ENCODE measurements at places on chromosomes 16 and 17.
A peak's percentile ranks its signal among the peaks of the same experiment; 100 is the strongest.

DNA sequence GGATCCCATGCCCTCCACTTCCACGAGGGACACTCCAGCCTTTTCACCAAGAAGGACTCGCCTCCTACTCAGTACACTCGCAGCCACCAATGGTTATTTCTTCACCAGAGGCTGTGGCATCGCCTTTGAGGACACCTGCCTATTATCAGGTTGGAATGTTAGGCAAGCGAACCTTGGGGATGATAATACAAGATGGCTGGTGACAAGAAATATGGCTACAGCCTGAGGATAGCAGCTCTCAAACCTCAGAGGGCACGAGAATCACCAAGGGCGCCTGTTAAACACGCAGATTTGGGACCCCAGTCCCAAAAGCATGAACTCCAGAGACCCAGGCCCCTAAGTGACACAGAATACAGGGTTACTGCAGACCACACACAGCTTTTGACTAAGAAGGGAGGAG, 58.1 kb downstream of the CYTH1 start:
- no peak for DNase-seq

- no peak for DNase-seq
Measured at GRCh38 chr17:35725802-35726126, 5.7 kb upstream of the RASL10B start.

DNA sequence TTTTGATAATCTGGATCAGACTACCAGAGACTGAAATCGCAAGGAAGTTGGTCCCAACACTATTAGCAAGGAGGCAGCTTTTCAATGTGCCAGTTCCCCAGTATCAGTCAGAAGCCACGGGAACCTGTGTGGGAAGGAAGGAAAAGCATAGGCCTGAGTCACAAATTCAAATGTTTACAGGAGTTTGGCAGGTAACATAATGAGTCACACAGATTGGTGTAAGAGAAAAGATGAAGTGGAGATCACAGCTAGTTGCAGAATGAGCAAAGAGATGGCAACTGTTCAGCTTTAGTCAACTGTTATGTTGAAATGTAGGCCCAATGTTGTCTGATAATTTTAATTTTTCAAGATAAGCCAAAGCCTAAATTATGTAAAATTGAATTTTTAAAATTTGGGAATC, 28.1 kb upstream of the ITGA2B start:
- no peak for DNase-seq

- DNase-seq, result no peak
Measured at GRCh38 chr16:84141143-84141670, 3.8 kb downstream of the HSDL1 start.

- DNase-seq, result no peak
Measured at GRCh38 chr16:82649766-82650165, 23.0 kb downstream of the CDH13 start.

DNA sequence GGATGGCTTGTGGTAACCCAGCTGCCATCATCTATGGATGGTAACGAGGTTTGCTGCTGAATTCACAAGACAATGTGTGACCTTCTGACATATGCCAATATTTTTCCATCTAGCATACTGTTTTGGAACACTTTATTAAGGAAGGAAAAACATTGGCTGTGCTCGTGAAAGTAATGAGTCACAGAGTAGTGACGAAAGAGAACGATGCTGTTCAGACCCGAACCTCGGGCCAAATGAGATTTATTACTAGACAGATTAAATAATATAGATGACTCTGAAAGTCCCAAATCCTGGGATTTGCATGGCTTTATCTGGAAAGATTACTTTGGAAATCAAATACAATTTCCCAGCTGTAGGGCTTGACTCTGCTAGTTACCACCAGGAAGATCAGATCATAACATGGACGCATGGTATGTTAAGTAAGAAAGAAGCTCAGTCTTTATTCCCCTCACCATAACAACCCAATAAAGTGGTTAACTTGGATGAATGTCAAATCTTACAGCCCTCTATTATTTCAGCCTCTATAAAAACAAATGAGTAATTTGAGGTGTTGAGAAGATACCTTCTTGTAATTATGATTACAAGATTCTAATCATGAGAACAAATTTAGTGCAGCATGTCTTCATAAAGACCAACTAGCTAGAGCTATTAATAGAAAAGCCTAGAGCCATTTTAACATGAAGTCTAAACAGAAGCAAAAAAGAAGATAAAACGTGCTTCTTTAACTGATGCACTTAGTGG, 32.6 kb downstream of the ERN1 start:
- no peak for DNase-seq

DNA sequence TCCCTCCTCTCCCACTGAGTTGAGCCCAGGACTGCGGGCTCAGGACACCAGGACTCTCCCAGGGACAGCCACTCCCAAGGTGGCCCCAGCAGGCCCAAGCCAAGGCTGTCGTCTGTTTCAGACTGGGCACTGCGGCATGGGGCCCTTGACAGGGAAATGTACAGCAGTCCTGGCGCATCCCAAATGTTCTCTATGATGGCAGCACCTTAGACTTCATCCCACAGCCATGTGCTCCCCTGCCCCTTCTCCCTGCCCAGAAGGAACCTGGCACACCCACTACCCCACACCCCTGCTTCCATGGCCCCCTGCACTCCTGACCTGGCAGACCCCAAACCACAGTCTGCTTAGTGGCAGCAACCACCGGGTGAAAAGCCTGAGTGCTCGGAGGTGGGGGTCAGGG, 18.2 kb downstream of the RBFOX3 start:
- DNase-seq, result no peak

GRCh38 chr16:4608704-4608980, 6.0 kb downstream of the UBALD1 start:
- no peak for DNase-seq

GRCh38 chr17:35052241-35052610, 11.3 kb downstream of the RFFL start:
- DNase-seq, result no peak

DNA sequence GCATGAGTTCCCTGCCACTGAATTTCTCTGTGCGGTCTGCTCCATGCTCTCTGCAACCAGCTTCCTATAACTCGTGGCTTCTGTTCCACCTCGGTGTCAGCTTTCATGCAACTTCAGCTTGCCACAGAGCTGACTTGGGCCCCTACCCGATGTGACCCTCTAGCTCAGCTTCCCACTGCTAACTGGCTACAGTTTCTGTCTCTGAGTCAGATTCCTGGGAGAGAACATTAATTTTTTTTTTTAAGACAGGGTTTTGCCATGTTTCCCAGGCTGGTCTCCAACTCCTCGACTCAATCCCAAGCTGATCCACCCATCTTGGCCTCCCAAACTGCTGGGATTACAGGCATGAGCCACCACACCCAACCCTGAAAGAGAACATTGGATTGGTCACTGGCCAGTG, 35.5 kb upstream of the PSMD7 start:
- DNase-seq, result no peak

- DNase-seq, result peak; percentile 72
Measured at GRCh38 chr17:80260069-80260535, 550 bp upstream of the RNF213 start.

Measured in stimulated activated CD8-positive, alpha-beta memory T cell treated with anti-CD3 and anti-CD28 coated beads, Interleukin-4, amount 100 ng/mL, for 24 hours (primary cell).